Spinal cord (tissue), 10 donors: ENCODE measurements at places on chromosomes 16 and 17. TPM values are rescaled to one million over a fixed set of nuclear protein-coding genes. Genes with fewer than 3 reads are reported as not detected.
A peak's percentile ranks its signal among the peaks of the same experiment; 100 is the strongest.

GRCh38 chr17:35614810-35615209 is 27.7 kb downstream of the AP2B1 start:
- H3K27me3 ChIP-seq, result no peaks in the 10 kb centered on the region
- peaks cover 10% of the 10 kb centered on the region for H3K36me3 ChIP-seq
- no peak overlapping the region for H3K4me3 ChIP-seq
- no peak for DNase-seq

DNA sequence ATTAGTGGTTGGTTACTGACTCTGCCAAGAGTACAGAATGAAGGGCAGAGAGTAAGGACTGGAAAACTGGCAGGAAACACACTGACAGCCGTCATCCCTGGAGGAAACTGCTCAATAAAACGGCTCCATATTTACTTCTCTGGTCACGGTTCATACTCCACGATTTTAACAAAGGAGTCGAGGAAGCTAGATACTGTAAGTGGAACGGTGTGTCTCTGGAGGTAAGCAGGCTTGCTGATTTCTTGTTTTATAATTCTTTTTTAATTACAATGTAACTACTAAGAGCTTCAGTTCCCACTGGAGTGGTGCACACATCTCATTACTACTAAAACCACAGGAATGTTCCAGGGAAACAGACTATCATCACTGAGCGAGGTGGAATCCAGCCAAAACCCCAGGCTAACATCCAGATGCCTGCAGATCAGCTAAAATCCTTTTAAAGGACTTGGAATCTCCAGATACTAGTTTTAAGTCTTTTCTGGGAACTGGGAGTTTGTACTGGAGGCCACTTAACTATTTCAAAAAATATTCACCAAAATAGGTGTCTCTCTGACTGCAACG is 17.8 kb downstream of the SERPINF1 start:
- peak overlapping the region; percentile 87 for H3K27ac ChIP-seq
- peaks cover 22% of the 10 kb centered on the region for H3K4me1 ChIP-seq
- no peaks in the 10 kb centered on the region for H3K27me3 ChIP-seq
- H3K4me3 ChIP-seq, result no peak overlapping the region

GRCh38 chr16:30996324-30996984 is 11.4 kb downstream of the HSD3B7 start:
- no peak for DNase-seq
- no peak overlapping the region for H3K27ac ChIP-seq
- H3K4me1 ChIP-seq, result peaks cover 13% of the 10 kb centered on the region
- peaks cover 68% of the 10 kb centered on the region for H3K36me3 ChIP-seq
- H3K27me3 ChIP-seq, result no peaks in the 10 kb centered on the region
- H3K4me3 ChIP-seq, result peak overlapping the region; percentile 26

GRCh38 chr17:42456223-42457106 is 2.2 kb upstream of the ATP6V0A1 start:
- H3K27me3 ChIP-seq, result no peaks in the 10 kb centered on the region
- peaks cover 3% of the 10 kb centered on the region for H3K36me3 ChIP-seq
- no peak for DNase-seq
- peaks cover 13% of the 10 kb centered on the region for H3K4me1 ChIP-seq
- H3K27ac ChIP-seq, result peak overlapping the region; percentile 57

DNA sequence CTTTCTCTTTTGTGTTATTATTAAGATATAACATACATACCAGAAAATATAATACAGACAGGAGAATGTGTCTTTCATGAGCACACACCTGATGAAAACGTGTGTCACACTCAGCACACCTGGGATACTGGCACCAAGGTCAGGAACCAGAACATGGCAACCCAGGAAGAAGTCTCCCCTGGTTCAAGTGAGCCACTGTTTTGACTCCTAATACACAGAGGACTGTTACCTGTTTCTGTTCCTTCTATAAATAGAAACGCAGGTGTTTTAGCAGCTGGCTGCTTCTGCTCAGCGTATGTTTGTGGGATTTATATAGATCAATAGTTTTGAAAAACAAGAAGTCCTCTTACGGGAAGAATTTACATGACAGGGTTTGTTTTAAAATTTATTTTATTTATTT is 3.5 kb downstream of the SEC14L1 start:
- no peaks in the 10 kb centered on the region for H3K27me3 ChIP-seq
- no peak overlapping the region for H3K27ac ChIP-seq
- no peak for DNase-seq
- no peak overlapping the region for H3K4me3 ChIP-seq
- H3K36me3 ChIP-seq, result peaks cover 35% of the 10 kb centered on the region

GRCh38 chr16:65154321-65154720 is 32.5 kb upstream of the CDH11 start:
- no peaks in the 10 kb centered on the region for H3K36me3 ChIP-seq
- H3K4me3 ChIP-seq, result no peak overlapping the region
- H3K4me1 ChIP-seq, result no peaks in the 10 kb centered on the region
- H3K27me3 ChIP-seq, result no peaks in the 10 kb centered on the region
- no peak overlapping the region for H3K27ac ChIP-seq

DNA sequence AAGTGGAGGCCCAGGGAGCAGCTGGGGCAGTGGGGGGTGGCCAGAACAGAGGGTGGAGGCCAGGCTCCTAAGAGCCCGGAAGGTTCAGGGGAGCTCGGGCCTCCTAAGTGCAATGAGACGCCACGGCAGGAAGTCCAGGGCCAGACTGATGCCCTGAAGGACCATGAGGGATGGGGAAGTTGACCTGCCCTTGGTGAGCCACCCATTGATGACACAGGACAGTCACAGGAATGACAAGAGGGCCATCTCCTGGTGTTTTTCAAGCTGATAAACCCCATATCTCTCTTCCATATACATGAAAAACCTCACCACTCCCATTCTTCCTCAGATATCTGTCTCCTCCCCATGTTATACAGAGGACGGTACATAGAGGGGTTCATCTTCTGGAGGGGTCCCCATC is 5.8 kb upstream of the MRPL58 start:
- no peaks in the 10 kb centered on the region for H3K27me3 ChIP-seq
- no peak overlapping the region for H3K4me3 ChIP-seq
- no peak for DNase-seq
- H3K4me1 ChIP-seq, result peaks cover 6% of the 10 kb centered on the region

GRCh38 chr16:68850481-68850880 is 7.2 kb downstream of the TANGO6 start:
- no peak overlapping the region for H3K4me3 ChIP-seq
- no peaks in the 10 kb centered on the region for H3K27me3 ChIP-seq
- no peak overlapping the region for H3K27ac ChIP-seq

- H3K4me1 ChIP-seq, result no peaks in the 10 kb centered on the region
- no peaks in the 10 kb centered on the region for H3K36me3 ChIP-seq
- no peak for DNase-seq
- H3K27ac ChIP-seq, result no peak overlapping the region
- no peak overlapping the region for H3K4me3 ChIP-seq
- no peaks in the 10 kb centered on the region for H3K27me3 ChIP-seq
Observed at GRCh38 chr16:78216166-78216745, 116.8 kb downstream of the WWOX start.

GRCh38 chr16:73106329-73107034 is 58.6 kb upstream of the ZFHX3 start:
- no peaks in the 10 kb centered on the region for H3K36me3 ChIP-seq
- no peaks in the 10 kb centered on the region for H3K4me1 ChIP-seq
- no peaks in the 10 kb centered on the region for H3K27me3 ChIP-seq
- no peak for DNase-seq
- no peak overlapping the region for H3K27ac ChIP-seq

- peaks cover 97% of the 10 kb centered on the region for H3K36me3 ChIP-seq
- H3K4me1 ChIP-seq, result peaks cover 47% of the 10 kb centered on the region
- no peak overlapping the region for H3K27ac ChIP-seq
- no peak for DNase-seq
- no peaks in the 10 kb centered on the region for H3K27me3 ChIP-seq
Observed at GRCh38 chr17:17141860-17142552, 64.1 kb downstream of the PLD6 start.

DNA sequence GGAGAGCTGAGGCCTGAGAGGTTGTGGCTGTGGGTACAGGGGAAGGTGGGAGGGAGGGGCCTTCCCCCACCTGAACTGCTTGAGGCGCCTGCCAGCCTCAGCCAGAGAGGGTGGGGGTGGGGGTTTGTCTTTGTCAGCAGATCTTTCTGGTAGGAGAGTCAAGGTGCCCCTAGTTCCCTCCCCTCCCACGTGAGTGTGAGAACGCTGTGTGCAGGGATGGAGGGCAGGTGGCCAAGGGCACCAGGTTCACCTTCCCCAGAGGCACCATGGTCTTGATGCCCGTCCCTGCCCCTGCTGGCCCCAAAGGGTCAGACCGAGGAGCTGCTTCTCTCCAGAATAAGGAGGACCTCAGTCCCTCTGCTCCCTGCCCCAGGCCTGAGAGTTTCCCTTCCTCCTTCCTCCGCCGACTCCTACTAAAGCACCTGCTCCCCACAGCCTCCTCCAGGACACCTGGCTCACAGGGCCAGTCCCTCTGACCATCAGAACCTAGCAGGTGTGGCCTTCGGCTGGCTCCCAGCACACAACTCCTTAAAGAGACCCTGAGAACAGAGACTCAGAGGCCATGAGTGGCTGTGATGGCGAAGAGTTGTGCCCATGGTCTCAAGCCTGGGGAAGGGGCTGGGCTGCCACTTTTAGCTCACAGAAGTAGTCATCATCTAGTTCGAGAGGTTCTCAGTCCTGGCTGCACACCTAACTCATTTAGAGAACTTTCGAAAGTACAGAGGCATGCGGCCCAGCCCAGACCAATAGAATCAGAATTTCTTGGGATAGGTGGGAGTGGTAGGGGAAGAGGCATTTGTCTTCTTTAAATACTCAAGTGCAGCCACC is 113.2 kb upstream of the LHX1 start:
- no peaks in the 10 kb centered on the region for H3K36me3 ChIP-seq
- H3K27ac ChIP-seq, result no peak overlapping the region
- no peak overlapping the region for H3K4me3 ChIP-seq
- DNase-seq, result no peak
- H3K4me1 ChIP-seq, result no peaks in the 10 kb centered on the region

DNA sequence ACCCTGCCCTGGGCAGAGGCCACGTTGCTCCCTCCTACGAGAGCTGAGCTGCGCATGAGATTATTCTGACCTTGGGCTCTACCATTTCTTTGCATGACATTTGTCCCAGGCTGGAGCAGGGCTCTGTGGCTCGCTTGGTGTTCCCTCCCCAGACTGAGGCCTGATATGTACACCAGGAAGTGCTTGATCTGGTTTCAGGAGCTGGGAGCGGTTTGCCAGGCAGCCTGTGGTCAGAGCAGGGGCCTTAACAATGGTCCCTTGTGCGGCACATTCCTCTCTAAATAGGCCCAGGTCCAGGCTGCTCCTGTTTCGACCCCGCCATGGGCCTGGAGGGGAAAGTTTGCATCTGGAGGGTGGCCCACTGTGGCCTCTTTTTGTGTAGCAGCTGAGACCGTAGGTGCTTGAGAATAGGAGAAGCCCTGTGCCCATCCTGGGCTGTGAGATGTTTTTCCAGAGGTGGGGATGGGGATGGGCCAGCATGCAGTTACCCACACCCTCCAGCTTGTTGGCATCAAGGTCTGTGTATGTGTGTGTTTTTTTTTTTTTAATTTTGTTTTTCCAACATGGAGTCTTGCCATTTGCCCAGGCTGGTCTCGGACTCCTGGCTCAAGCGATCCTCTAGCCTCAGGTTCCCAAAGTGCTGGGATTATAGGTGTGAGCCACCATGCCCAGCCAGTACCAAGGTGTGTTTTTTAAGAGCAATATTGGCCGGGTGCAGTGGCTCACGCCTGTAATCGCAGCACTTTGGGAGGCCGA is 253.9 kb downstream of the SEC14L1 start:
- H3K36me3 ChIP-seq, result peaks cover 13% of the 10 kb centered on the region
- DNase-seq, result no peak
- H3K27me3 ChIP-seq, result no peaks in the 10 kb centered on the region
- H3K27ac ChIP-seq, result peak overlapping the region; percentile 70
- H3K4me1 ChIP-seq, result peaks cover 71% of the 10 kb centered on the region

OR3A3 gene
- not detected for total RNA-seq

SOX9 gene
- 21.1 TPM for total RNA-seq

GNAO1 gene
- total RNA-seq, result 75.7 TPM
